ACHN (cell line): ENCODE measurements at places on chromosomes 13 and 19.

- DNase-seq = peak; percentile 5
Measured at GRCh38 chr13:63455938-63456337, 2040.3 kb upstream of the PCDH20 start.

GRCh38 chr13:50228527-50228926 is 213.3 kb downstream of the KCNRG start:
- no peak for DNase-seq

DNA sequence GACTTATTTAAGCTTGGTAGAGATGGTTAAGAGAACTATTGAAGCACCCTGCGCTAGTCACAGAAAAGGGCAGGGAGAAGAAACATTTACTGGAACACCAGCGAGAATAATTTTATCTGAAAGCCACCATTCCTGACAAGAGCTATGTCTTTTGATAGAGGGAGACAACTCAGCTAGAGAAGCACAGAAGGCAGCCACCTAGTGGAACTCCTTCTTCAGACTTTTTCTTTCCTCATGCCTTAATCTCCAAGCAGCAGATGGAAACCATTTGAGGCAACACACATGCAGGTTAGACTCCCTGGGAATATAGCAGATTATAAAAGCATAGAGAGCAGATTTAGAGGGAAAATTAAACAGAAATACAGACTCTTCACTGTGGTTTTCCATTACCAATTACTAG is 813.4 kb downstream of the SLITRK6 start:
- no peak for DNase-seq

DNA sequence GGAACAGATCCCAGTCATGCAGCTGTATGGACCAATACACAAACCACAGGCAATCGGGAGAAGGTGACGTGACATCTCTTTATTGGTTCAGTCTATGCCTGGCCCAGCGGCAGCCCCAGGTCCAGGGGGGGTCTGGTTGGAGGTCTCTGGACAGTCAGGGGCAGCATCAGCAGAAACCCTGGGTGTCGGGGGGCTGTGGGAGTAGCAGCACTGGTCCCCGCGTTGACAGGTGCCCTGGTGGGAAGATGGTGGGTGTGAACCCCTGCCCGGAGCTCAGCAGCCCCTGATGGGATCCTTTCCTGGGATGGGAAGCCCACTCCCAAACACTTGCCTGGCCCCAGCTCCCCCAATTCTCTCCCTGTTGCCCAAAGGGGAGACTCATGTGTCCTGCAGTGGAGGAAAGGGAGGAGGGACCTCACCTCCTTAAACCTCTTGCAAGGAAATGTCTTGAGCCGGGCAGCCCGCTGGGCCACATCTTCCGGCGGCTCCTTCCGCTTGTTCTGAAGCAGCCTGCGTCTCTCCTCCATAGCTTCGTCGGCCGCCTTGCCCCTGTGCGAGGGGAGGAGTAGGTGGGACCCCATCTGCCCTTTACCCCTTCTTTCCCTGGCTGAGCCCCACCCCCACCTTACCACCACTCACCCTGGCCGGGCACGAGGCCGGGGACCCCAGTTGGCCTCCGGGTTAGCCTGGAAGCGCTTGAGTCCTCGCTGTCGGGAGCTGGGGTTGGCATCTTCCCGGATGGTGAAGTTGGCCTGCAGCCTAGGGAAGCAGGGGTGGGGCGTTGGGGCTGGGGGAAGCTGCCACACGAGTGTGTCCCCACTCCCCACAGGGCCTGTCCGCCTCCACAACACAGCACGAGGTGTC is 2.4 kb upstream of the LYL1 start:
- DNase-seq = no peak

DNA sequence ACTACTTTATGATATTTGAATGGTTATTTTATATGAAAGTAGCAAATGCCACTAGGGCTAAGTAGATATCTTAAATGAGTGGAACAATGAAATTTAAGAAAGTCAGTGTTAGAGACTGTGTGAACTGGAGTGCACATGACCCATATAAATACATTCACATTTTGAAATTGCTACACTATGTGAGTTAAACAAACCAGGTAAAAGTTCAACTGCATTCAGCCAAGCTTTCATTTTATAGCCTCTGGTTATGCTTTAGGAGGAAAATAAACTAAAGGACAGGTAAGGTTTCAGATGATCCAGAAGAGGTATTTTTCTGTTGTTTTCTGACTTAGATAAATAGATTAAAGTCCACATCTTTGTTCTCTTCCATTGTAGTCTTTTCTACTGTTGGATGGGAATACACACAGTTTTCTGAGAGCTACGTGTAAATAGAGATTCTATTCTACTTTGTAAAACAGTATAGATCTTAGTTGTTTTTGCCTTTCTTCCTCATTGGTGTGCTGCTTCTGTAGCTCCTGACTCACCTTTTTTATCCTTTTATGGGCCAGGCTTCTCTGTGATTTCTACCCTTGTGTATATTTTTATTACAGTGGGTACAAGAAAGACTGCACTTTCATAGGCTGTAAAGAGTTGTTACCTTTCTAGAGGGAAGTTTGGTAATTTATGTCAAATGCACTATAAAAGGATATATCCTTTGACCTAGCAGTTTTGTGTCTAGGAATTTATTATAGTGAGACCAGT is 54.6 kb upstream of the KCTD4 start:
- DNase-seq = no peak

GRCh38 chr19:16593181-16593580 is 21.0 kb upstream of the SLC35E1 start:
- no peak for DNase-seq

DNA sequence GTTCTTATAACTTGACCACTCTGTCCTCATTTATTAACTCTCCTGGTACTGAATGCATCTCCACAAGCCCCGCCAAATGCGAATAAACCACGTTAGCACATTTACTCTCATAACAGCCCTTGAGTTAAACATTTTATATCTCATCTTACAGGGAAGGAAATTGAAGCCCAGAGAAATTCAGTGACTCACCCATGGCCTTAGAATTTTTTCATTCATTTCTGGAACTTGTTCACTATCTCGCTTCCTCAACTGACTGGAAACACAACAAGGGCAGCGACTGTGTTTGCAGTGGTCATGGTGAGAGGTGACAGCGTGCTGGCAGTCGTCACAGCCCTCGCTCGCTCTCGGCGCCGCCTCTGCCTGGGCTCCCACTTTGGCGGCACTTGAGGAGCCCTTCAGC is 39.5 kb downstream of the SERP2 start:
- DNase-seq = no peak

DNA sequence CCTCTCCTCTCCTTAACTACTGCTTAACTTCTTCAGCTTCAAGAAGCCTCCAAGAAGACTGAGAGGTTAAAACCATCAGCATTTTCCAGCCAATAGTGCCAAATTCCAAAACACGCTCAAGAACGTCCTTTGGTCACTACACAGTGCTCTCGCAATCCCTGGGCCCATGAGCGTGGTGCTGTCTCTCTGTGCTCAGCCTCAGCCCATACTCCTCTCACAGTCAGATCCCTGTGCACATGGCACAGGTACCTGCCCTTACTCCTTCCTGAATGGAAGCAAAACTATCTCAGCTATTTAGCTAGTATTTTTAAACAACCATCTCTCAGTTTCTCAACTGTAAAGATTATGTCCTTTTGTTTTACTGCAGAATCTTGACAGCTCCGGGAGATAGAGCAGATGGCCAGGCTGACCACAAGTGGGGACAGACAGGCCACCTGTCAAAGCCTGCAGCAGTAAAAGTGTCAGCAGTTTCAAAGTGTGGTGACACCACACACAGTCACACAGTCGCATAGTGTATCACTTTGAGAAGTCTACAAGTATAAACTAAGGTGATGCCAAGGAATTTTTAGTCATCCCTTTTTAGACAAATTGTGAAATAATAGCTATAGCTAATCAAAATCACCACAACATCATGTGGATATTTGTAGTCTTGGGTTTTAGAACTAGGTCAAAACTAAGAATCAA is 35.7 kb downstream of the DZIP1 start:
- no peak for DNase-seq

GRCh38 chr19:42078538-42079275 is 2.7 kb downstream of the ZNF574 start:
- DNase-seq = no peak

DNA sequence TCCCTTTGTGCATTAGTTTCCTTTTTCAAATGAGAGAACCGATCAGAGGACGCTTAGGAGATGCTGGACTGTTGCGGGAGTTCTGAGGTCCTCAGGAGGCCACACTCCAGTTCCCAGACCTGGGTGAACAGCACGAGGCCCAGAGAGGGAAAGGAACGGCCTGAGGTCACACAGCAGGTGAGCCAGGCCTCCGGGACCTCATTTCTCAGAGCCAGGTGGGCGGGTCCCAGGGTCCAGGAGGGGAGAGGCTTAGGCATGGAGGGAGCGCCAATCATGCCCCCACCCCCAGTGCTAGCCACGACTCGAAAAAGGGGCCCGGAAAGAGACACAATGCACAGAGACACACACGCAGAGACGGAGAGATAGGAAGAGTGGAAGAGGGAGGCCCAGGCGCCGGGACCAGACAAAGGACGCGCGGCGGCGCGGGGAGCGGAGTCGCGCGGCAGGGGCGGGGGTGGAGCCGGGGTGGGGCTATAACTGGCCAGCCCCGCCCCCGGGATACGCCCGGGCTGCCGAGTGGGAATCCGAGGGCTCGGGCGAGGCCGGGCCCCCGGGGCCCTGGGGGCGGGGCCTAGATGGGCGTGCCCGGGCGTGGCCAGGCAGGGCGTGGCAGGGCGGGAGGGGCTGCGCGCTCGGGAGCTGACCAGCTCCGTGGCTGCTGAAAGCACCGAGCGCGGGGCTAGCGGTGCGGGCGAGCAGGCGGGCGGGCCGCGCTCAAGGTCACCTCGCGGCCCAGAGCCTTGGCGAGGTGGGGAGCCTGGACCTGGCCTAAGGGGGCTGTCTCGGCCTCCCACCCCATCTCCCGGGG is 1.6 kb downstream of the ELAVL3 start:
- no peak for DNase-seq

GRCh38 chr19:50313812-50314536 is 15.2 kb downstream of the KCNC3 start:
- DNase-seq = no peak

- DNase-seq = no peak
Measured at GRCh38 chr19:13382633-13382938, 123.7 kb downstream of the CACNA1A start.

DNA sequence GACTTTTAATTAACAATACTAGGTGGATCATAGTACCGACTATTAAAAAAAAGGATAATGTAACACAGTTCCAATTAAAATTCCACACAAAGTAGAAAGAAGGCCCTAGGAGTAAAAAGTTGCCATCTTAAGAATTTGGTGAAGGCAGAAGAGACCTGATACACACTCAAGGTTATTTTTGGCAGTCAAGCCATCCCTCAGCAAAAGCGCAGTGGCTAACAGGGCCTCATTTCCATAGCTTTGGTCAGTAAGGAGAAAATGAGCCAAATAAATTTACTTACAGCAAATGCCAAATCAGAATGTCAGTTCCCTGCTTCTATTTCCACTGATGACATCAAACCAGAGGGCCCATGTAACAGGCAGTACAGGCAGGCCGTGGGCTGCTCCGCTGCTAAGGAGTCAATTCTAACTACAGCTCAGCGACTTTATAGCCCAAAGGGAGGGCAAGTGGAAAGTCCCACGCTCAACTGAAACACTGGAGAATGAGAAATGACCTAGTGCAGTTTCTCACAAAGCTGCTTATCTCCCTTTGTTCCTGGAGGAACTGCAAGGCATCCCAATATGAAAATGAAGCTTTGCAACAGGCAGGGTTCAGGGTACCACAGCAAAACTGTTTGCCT is 6.3 kb downstream of the ARGLU1 start:
- DNase-seq = no peak

GRCh38 chr19:38142176-38143035 is 81.6 kb downstream of the DPF1 start:
- peak; percentile 52 for DNase-seq

DNA sequence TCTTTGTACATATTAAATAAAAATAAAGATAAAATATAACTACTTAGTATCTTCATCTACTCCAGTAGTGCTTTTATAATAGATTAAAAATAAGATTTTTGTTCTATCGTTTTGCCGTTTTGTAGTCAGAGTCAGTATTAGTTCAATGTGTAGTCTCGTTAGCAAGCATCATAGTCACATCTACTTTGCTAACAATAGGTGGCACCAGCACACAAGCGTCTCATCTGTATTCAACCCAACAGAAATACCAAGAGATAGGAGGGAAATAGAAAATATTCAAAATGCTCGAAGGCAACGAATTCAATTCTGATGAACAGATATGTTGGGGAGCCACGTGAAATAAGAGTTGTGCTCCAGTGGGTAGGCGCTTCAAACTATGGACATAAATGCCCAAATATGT is 21.4 kb upstream of the MICU2 start:
- DNase-seq = peak; percentile 58
